ENCODE measurements at places on chromosomes 2 and 18.
A peak's percentile ranks its signal among the peaks of the same experiment; 100 is the strongest.

GRCh38 chr2:120437604-120438000 lies 91.7 kb downstream of the INHBB start:
- no peak for DNase-seq

DNA sequence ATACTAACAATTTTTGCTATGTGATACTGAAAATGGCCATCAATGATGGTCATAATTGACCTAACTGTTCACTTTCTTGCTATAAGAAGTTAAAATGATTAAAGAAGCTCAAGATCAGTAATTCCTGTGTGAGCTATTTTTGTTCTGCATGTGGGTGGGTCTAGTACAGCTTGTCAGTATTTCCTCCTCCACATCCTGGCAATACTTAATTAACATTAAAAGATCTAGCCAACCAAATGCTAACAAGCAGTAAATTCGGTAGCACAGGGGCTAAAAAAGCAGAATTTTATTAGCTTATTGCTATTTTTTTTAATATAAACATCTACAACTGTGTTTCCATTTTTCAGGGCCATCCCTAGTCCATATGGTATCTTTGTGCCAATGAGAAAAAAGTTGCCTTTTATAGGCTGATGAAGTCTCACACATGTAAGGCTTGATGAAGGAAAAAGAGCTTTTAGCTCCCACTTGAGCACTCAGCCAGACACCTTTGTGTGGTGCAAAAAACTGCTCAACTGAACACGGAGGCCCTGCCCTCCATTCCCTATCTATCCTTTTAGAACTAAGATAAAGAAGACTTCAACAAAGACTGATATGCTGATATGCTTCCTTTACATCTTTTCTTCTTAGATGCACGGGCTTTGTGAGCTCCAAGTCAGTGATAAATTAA lies 4.9 kb upstream of the PNO1 start:
- DNase-seq, result no peak

DNA sequence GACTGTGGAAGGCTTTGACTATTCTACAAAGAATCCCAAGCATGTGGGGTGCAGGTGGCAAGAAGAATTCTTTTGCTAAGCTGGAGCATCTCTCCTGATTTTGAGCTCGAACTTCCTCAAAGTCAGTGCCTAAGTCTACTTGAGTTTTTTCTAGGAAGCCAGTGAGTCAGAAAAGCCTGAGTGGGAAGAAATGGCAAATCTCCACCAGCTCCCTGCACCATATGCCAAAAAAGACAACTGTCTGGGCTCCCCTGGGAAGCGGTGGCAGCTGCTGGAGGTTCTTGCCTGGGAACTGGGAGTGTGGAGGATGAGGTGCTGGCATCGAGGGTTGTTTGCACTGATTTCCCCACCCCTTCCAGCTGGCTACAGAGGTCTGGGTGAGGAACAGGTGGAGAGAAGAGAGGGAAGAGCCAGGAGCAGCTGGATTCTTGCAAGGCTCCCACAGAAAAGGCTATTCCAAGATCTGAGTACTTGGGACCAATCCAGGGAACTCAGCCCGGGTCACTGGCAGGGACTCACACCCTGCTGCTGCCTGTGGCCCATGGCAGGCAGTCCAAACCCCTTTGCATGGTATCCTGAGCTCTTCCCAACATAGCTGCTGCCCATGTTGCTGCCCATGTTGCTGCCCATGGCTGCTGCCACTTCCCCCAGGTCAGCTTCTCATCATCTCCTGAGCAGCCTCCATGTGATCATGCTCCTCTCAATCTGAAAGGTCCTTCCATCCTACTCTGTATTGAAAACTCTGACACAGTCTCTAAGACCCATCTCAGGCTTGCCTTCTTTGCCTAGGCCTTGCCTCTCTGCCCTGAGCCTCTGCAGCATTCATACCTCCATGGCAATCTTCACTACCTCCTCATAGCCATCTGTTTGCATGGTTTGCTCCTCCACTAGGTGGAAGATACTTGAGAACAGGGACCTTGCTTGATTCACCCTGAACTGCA lies 128.3 kb upstream of the SPATS2L start:
- no peak for DNase-seq

- no peak for DNase-seq
Observed at GRCh38 chr2:240140920-240141319, 462 bp upstream of the OTOS start.

GRCh38 chr2:70779911-70780545 lies 10.4 kb downstream of the FIGLA start:
- no peak for DNase-seq

DNA sequence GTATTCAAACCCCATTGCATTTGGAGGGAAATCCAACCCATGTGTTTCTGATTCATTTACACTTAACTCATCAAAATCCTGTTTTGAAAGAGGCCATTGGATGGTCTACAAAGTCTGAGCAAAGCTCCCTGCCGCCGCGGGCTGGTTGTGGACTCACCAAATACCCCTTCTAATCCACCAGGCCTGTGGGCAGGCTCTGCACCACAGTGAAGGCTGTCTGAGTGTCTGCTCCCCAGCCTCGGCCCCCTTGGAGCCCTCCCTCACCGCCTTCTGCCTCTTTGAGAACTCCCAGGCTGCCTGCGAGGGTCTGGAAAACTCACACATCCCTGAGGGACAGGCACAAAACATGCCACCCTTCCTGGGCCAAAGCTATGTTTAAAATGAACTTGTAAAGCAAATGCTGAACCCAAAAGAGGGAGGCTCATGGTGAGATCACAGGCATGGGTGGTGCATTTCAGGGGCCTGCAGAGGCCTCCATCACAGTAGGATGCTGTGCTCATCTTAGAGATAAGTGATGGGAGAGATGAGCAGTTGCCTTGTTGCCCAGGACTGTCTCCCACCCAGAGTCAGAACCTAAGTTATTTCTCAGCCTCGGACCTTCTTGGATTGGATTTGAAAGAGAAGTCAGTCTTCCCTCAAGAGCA lies 225.0 kb downstream of the CYP26B1 start:
- DNase-seq, result no peak

DNA sequence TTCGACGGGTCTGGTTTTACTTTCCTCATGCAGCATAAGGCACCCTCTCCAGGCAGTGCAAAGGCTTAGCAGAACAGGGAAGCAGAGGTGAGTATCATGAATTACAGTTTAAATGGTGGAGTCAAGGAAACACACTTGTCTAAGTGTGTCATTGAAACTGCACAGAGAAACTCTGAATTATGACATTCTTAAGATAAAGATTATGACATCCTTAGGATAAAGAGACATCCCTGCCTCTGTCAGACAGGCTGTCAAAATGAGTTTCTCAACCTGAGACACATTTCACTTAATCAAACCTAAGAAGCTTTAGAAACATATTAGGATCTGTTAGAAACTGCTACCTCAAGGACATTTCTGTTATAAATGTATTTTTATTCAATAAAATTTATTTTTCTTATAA lies 113.2 kb downstream of the DHRS9 start:
- DNase-seq, result no peak

- no peak for DNase-seq
Observed at GRCh38 chr2:241237047-241237446, 48.6 kb downstream of the ANO7 start.

DNA sequence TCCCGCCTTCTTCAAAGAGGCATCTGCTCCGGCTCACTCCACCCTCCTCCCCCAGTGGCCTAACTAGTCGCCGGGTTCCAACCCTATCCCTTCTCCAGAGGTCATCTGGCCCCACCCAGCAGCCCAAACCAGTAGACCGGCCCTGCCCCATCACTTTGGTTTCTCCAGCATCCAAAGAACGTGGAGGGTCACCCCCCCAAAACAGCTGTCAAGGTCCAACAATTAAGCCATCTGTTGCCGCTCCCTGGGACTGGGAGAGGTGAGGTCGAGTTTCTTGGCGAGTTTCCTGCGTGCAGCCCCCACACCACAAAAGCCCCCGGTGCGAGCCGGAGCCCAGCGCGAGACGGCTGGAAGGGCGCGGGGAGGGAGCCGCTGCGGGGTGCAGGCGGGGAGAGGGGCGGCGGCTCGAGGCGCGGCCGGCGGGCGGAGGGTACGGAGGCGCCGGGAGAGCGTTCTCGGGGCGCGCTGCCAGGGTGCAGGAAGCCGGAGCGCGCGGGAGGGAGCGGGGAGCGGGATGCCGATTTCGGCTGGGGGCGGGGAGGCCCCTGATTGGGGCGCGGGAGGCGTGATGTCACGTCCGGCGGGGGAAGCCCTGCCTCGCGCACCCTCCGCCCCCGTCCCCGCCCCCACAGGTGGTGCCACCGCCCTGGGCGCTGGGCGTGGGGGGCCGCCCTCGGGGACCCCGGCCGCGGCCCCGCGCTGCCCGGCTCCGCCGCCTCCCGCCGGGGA lies 571 bp upstream of the GPC1 start:
- peak; percentile 88 for DNase-seq

DNA sequence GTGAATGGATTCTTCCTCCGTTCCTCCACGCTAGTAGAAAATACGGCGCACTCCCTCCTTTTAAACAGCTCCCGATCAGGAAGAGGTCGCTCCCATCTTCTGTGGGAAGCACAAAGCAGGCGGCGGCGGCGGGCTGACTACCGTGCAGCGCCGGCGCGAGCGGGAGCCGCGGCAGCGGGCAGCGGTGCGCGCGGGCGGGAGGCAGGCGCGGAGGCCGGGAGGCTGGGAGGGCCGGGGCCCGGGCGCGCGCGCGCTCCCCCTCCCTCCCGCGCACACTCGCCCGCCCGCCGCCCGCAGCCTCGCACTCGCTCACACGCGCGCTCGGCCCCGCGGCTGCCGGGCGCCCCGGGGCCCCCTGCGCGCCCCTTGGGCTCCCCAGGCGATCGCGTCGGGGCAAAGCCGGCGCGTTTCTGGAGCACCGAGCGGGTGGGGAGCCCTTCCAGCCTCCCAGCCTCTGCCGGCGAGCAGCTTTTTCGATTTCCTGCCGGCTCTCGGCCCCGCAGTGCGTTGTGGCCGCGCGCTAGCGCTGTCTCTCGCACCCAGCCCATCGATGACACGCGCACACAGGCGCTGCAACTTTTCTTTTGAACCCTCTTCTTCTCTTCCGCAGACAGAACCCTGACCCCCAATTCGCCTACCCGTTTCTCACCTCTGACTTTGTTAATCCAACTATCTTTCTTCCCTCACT lies at the start of gene SLC8A1:
Gene SLC8A1 (minus strand): TSS at position 173 of the 688 bp plus-strand sequence.
- DNase-seq, result no peak

GRCh38 chr2:149364839-149365238 lies 34.5 kb downstream of the LYPD6 start:
- DNase-seq, result no peak

- DNase-seq, result no peak
Observed at GRCh38 chr2:102016399-102016955, 24.7 kb downstream of the IL1R2 start.

GRCh38 chr2:233350708-233351107 lies 3.6 kb upstream of the DGKD start:
- no peak for DNase-seq

DNA sequence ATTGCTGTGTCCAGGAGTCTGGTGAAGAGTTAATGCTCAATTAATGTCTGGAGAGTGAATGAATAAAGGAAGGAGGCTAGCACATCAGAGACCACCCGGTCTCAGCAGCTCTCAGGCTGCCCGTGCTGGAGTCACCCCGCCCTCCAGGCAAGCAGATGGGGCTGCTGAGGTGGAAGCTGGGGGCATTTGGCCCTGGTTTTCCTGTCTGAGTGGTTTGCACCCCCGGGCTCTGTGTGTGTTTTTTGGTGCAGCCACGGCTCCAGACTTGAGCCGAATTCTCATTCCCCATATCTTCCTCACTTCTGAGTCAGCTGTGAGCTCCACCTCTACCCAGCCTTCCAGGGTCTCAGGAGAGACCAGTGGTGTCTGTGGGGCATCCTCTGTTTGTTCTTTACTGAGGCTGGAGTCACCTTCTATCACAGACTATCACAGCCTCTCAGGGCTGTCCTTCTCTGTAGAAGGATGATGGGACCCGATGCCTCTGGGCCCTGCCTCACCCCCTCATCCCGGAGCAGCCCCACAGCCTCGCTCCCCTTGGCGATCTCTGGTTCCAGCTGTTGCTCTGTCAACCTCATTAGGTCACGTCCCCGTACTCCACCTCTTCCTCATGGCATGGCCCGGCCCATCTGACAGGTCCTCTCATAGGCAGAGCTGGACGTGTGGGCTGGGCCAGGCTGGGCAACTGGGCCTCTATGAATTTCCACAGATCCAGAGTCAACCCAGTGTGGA lies 60.8 kb downstream of the HS1BP3 start:
- DNase-seq, result no peak

DNA sequence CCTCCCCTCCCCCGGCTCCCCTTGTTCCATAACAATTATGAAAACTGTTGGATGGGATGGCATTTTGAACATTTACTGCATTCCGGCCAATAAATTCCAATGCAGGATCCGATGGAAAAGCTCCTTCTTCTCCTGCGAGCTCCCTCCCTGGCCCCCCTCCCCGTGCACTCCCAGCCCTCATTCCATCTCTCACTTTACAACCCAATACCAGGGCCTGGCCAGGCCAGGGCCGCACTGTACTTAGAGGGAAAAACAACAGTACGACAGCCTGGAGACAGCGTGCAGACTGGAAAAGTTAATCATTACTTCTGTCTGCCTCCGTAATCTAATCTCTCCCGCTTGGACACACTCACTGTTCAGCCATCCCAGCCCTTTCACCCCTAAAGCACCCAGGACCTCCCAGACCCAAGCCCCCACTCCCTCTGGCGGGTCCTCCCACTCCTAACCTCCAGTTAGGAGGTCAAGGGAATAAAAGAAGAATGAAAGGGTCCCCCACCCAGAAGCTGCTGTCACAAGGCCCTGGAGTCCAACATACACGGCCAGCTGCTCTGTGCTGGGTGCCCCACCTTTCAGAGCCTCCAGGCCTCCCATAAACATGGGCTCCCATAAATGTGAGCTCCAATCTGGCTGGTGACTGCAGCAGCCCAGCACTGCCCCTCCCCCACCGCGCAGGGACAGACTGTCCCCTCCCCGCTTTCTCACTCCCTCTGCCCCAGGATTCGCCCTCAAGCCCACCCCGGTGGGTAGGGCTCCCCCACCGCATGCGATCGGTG lies 20.6 kb downstream of the SMAD7 start:
- no peak for DNase-seq

Measured in CD4-positive, alpha-beta T cell treated with Interleukin-1 beta for 1 hour (primary cell).